HT1080 (cell line): ENCODE measurements at places on chromosomes 16 and 17. TPM values are rescaled to one million over a fixed set of nuclear protein-coding genes. Genes with fewer than 3 reads are reported as not detected.

Gene AANAT
- 0.05 TPM in 1 of 2 replicates, not detected in the other for total RNA-seq

GRCh38 chr17:2323629-2324314 lies 12.5 kb downstream of the TSR1 start:
- no peak for DNase-seq

DNA sequence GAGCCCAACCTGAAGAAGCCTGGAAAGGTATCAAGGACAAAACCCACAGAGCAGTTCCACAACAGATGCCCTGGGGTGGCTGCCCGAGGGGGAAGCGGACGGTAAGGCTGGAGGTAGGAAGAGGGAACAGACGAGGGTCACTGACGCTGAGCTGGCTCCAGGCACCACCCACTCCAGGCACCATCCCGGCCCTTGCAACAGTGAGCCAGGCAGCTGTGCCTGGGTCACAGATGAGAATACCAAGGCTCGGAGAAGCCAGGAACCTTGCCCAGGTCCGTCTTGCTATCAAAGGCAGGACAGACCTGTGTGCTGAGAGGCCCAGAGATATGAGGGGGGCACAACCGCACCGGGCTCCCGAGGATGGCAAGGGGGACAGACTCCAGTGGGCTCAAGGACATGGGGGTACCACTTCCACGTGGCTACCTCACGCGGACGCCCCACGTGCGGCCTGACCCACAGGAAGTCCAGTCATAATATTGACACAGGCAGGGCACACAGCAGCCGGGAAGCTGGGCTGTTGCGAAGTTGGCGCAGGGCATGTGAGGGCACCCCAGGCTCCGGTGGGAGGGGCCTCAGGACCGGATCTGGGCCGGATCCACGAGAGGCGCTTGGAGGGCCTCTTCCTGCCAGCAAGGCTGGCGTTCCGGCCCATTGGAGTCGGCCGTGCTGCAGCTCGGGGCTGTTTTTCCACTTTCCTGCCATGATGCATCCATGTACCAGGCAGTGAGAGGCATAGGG lies 29.9 kb downstream of the PEMT start:
- DNase-seq = no peak

Gene SKA2
- total RNA-seq = 109 and 123 TPM in 2 replicates

DNA sequence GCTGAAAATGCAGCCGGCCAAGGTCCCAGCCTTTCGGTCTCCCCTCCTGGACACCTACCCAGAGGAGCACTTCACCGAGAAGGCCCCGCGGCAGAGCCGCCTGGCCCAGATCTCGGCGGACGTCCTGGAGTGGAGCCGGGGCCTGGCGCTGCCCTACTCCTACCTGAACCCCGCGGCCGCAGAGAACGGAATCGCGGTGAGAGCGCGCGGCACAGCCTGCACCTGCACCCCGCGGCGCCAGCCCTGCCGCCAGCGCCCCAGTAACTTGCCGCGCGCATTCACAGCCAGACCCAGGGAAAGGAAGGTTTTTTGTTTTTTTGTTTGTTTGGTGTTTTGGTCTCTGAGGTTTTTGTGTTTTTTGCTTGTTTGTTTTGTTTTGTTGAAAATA lies 15.2 kb downstream of the ALOX12B start:
- DNase-seq = no peak

GRCh38 chr16:51427085-51427484 lies 276.0 kb upstream of the SALL1 start:
- no peak for DNase-seq

DNA sequence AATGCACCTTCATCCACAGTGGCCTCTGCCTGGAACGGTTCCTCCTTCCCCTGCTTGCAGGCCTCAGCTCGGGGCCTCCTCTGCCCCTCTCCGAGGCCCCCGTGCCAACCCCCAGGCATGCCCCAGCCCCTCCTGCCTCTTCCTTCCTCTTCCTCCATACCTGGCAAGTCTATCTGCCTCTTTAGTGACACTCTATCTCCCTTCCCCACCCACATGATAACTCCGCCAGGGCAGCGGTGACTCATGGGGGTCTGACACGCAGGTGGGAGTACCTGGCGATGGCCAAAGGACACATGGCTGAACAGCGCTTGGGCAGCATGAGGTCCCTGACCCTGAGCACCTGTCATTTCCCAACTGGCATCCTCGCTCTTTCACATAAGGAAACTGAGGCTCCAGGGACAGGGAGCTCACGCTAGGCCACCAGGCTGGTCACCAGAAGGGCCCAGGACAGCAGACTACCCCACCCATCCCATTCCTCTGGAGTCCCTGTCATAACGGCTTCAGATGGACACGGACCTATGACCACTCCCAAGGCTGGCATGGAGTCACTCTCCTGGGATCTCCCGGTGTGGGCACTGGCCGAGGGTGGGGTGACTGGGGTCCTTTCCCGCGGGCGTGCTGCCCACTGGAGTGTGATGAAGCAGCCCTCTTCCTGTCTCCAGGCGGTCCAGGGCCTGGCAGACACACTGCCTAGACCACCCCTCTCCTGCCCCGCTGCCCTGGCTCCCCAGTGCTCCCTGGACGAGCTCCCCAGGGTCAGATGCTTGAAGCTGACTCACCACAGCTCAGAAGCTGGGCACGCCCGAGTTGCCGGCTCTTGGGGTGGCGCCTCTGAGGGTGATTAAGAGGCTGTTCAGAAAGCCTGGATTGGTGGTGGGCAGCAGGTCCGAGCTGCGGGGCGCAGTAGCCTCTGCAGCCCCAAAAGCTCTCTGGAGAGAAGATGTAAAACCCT lies 100.6 kb downstream of the ENGASE start:
- peak; percentile 39 for DNase-seq

DNA sequence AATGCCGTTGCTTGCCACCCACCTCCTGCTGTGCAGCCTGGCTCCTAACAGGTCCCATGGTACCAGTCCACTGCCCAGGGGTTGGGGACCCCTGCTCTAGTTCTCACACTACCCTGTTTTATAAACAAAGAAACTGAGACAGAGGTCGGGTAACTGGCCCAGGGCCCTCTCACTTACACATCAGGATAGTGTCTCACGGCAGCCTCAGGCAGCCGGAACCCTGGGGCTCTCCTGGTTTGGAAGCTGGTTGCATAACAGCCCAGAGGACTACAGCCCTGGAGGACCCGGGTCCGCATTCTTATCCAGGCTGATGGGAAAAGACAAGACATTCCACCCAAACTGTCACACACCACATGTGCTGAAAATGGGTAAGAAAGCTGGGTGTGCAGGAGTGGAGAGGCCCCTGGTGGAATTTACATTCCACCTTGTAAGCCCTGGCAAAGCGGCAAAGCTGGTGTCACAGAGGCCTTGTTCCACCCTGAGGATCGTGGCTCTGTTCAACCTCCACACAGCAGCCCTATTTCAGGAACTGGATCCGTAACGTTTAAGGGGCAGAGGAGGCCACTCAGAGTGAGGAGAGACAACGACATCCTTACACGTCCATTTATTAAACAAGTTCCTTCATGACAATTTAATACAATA lies 9.8 kb downstream of the CMTM3 start:
- DNase-seq = no peak

Gene LRRC45
- 16.1 and 17.2 TPM in 2 replicates for total RNA-seq

Gene SYCE1L
- total RNA-seq = not detected in 2 replicates

- no peak for DNase-seq
These were observed 32.6 kb upstream of the ERN1 start for GRCh38 chr17:64162554-64162953.

GRCh38 chr16:85225257-85225656 lies 113.0 kb upstream of the CIBAR2 start:
- DNase-seq = no peak
